ENCODE measurements at places on chromosomes 6 and 20. TPM values are rescaled to one million over a fixed set of nuclear protein-coding genes. Genes with fewer than 3 reads are reported as not detected.
A peak's percentile ranks its signal among the peaks of the same experiment; 100 is the strongest.

DNA sequence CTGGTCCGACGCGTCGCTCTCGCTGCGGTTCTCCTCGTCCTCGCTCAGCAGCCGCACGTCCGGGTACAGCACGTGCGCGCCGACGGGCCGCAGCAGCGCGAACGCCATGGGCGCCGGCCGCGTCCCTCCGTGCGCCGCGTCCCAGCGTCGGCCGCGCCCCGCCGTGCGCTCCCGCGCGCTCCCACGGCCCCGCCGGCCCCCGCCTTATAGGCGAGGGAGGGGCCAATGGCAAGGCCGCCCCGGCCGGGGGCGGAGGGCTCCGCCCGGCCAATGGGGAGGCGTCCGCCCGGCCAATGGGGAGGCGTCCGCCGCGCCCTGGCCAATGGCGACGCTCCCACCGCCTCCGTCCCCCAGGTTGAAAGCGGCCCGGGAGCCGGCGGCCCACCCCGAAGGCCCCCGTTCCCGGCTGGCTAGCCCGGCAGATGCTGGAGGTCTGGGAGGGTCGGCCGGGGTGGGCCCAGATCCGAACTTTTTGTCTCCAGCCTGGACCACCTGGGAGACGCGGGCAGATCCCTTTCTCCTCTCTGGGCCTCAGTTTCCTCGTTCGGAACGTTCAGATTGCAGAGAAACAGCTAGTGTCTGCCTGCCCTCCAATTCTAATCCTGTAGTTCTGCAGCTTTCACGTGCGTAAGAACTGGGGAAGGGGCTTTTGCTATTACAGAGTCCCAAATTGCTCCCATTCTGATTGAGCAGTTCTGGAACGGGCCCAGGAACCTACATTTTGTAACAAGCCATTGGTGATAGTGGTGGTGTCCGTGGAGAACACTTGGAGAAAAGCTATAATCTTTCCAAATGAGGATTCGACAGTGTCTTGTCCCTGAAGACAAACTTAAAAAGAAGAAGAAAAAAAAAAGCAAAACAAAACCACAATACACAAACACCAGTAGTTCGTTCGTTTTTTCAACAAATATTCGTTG lies at the start of gene TCF15:
TCF15 (minus strand) TSS at position 180 of the 917 bp plus-strand sequence; CDS start at position 108, 72 bp downstream.
- H3K27me3 ChIP-seq, result peaks cover 67% of the 10 kb centered on the region
- DNase-seq, result peak; percentile 87
- peak within 1 kb of the TSS; percentile 40 for H3K4me3 ChIP-seq
- no peaks in the 10 kb centered on the region for H3K36me3 ChIP-seq
- H3K27ac ChIP-seq, result no peak within 1 kb of the TSS

- H3K27ac ChIP-seq, result no peak overlapping the region
- no peaks in the 10 kb centered on the region for H3K27me3 ChIP-seq
- H3K36me3 ChIP-seq, result no peaks in the 10 kb centered on the region
- H3K4me1 ChIP-seq, result no peaks in the 10 kb centered on the region
These were observed 188.2 kb upstream of the ASCC3 start for GRCh38 chr6:101069191-101069795.

SLC2A10 gene
- total RNA-seq, result 9.2 TPM

DNA sequence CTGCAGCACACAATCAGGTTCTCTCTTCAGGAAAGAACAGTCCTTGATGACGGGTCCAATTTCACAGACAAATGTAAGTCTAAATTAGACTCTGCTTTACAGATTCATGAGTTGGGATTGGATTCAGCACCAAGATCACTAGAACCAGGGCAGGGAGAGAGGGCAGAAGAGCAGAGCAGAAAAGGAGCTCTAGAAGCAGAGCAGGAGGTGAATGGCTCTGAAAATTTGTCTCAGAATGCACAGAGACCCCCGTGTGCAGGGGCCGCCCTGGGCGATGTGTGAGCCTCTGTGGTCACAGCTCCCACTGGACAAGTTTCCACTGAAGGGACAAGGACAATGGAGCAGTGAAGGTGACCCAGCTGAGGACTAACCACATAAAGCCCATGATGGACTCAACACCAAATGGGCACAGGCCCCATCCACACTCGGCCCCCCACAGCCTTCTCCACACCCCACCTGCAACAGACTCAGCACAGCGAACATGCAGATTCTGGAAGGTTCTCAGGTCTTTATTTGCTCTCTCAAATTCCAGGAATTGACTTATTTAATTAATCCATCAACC lies 3.5 kb downstream of the HLA-B start:
- no peaks in the 10 kb centered on the region for H3K4me1 ChIP-seq
- no peak overlapping the region for H3K27ac ChIP-seq
- H3K4me3 ChIP-seq, result no peak overlapping the region
- DNase-seq, result no peak
- peaks cover 29% of the 10 kb centered on the region for H3K27me3 ChIP-seq

EBF4 gene
- total RNA-seq, result 1.9 TPM

DNA sequence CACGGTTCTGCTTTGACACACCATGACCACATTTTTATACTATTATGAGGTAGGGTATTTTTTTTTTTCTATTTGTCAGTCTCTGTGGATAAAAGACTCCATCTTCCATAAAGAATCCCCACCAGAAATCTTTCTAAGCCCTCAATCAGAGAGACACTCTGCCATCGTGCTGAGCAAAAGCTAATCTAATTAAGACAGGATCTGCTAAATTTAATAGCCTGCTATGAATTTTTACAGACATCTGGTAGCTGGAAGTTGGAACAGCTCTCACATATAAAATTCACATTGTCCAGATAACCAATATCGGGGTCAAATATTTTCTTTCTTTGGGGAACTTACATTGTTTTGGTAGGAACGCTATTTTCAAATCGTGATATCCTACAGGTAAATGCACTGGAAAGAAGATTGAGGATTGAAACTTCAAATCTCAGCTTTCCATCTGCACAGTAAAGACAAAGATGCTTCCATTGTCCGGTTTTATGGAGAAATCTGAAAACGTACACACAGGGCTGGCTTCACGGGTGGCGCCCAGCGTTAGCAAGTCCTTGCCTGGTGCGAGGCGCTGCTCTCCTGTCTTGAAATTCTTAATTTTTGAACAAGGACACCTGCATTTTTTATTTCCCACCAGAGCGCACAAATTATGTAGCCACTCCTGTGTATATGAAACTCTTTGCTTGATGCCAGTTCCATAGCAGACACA lies 573.8 kb upstream of the NOX3 start:
- H3K4me1 ChIP-seq, result no peaks in the 10 kb centered on the region
- H3K27ac ChIP-seq, result no peak overlapping the region
- no peak for DNase-seq
- H3K27me3 ChIP-seq, result no peaks in the 10 kb centered on the region

GRCh38 chr6:138795809-138796603 lies at the start of gene ECT2L:
Gene ECT2L (plus strand): TSS chr6:138796087. CDS start chr6:138813275, 17,188 bp downstream.
- DNase-seq, result peak; percentile 81
- H3K4me1 ChIP-seq, result peaks cover 12% of the 10 kb centered on the region
- H3K27ac ChIP-seq, result no peak within 1 kb of the TSS
- peaks cover 24% of the 10 kb centered on the region for H3K27me3 ChIP-seq

DNA sequence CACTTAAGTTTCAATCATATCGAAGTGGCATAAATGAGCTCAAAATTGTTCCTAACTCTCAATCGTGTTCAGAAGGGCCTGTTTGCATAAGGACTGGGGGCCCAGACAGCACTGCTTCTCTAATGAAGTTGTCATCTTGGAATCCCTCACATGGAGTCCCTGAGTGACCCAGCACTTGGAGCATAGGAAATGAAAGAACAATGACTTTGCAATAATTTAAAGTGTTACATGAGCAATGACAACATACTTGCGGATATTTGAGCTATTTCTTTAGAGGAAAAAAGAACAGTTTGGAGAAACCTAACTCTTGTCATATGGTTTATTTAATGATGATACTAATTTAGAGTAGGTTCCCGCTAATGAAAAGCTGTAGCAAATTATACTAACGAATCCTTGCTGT lies 239.9 kb downstream of the TSHZ2 start:
- no peak overlapping the region for H3K4me3 ChIP-seq
- H3K27ac ChIP-seq, result no peak overlapping the region
- DNase-seq, result no peak
- H3K36me3 ChIP-seq, result no peaks in the 10 kb centered on the region

STK4 gene
- 32.7 TPM for total RNA-seq

DNA sequence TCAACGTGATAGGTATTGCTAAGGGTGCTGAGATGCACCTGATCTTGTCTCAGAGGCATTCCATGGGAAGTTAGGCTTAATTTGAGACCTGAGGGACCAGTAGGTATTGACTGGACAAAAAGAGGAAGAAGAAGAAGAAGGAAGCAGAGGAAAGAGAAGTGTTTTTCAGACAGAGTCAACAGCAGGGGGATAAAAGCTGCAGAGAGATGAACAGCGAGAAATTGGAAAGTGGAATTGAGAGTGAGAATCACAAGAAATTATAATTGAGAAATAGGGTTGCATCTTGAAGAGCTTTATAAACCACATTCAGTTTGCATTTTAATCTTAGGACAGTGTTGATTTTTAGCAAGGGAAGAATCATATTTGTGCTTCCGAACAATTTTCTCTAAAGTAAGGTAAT lies 254.0 kb downstream of the CD83 start:
- peaks cover 10% of the 10 kb centered on the region for H3K4me1 ChIP-seq
- H3K27me3 ChIP-seq, result no peaks in the 10 kb centered on the region
- no peak overlapping the region for H3K27ac ChIP-seq
- H3K4me3 ChIP-seq, result no peak overlapping the region
- H3K36me3 ChIP-seq, result no peaks in the 10 kb centered on the region

GRCh38 chr6:75493400-75494064 lies at the start of gene FILIP1:
Gene FILIP1 (minus strand): TSS chr6:75493800. CDS start chr6:75414972, 78,828 bp downstream.
- peak within 1 kb of the TSS; percentile 64 for H3K27ac ChIP-seq
- H3K27me3 ChIP-seq, result no peaks in the 10 kb centered on the region
- peak; percentile 72 for DNase-seq
- H3K4me1 ChIP-seq, result peaks cover 22% of the 10 kb centered on the region
- H3K36me3 ChIP-seq, result no peaks in the 10 kb centered on the region

DNA sequence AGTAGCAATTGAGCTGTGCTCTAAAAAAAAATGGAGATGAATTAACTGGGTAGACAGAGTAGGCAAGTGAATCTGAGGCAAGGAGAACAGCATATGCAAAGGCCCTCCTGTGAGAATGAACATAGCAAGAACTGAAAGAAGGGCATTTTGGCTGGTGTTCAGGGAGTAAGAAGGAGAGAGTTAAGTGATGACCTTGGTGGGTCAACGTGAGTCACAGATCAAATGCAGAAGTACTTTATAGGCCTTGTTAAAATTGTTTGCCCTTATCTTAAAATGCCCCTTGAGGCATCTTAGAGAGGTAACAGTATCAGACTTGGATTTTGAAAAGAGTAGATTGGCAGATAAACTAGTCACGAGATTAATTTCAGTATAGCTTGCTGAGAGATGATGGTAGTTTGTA lies 24.5 kb downstream of the NDUFAF5 start:
- H3K4me3 ChIP-seq, result no peak overlapping the region
- H3K27me3 ChIP-seq, result no peaks in the 10 kb centered on the region
- peaks cover 6% of the 10 kb centered on the region for H3K36me3 ChIP-seq
- no peak overlapping the region for H3K27ac ChIP-seq

DNA sequence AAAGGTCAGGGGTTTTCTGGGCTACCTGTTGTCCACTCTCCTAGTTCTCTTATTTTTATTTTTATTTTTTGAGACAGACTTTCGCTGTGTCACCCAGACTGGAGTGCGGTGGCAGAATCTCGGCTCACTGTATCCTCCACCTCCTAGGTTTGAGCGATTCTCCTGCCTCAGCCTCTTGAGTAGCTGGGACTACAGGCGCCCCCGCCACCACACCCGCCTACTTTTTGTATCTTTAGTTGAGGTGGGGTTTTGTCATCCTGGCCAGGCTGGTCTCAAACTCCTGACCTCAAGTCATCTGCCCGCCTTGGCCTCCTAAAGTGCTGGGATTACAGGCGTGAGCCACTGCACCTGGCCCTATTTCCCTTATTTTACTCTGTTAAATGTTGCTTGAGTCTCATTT lies 149.0 kb downstream of the EYA4 start:
- no peak overlapping the region for H3K4me3 ChIP-seq
- no peak overlapping the region for H3K27ac ChIP-seq
- DNase-seq, result no peak
- no peaks in the 10 kb centered on the region for H3K36me3 ChIP-seq
- peaks cover 16% of the 10 kb centered on the region for H3K4me1 ChIP-seq

DNA sequence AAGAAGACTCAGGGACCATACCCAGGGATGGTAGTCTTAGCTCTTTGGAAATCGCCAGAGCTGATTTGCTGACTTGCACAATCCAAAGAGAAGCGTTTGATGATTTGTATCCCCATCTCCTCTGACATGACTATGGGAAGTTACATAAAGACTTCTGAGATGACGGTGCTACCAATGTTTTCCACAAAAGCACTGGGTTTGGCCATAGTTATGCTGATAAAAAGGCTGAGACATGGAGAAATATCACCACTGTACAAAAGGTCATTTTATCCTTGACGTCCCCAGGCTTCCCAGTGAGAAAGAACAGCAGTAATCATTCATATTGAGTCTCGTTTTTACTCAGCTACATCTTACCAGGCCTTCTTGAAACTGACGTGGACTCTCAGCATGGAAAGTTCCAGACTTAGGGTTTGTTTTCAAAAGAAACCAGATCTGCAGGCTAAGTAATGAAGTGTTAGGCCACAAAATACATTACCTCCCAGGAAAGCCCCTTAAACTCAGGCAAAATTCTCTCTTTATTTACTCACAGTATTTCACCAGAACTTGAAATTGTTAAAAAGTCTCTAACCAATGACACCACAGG lies 370.3 kb upstream of the JARID2 start:
- H3K36me3 ChIP-seq, result no peaks in the 10 kb centered on the region
- H3K27ac ChIP-seq, result no peak overlapping the region
- no peak overlapping the region for H3K4me3 ChIP-seq
- DNase-seq, result no peak

- H3K27me3 ChIP-seq, result no peaks in the 10 kb centered on the region
- H3K36me3 ChIP-seq, result no peaks in the 10 kb centered on the region
- no peak for DNase-seq
- no peak overlapping the region for H3K27ac ChIP-seq
- H3K4me1 ChIP-seq, result no peaks in the 10 kb centered on the region
These were observed 20.9 kb upstream of the VNN1 start for GRCh38 chr6:132734694-132735236.

GRCh38 chr6:110329348-110329713 lies 28.8 kb downstream of the METTL24 start:
- H3K4me1 ChIP-seq, result peaks cover 21% of the 10 kb centered on the region
- no peak overlapping the region for H3K27ac ChIP-seq
- no peaks in the 10 kb centered on the region for H3K27me3 ChIP-seq
- no peak overlapping the region for H3K4me3 ChIP-seq
- no peak for DNase-seq
- no peaks in the 10 kb centered on the region for H3K36me3 ChIP-seq

ARFGEF3 gene
- total RNA-seq, result 3.2 TPM

TINAG gene
- total RNA-seq, result not detected

SCUBE3 gene
- 11.4 TPM for total RNA-seq

GRCh38 chr20:36653456-36653855 lies 7.5 kb upstream of the SLA2 start:
- no peak overlapping the region for H3K27ac ChIP-seq
- no peak overlapping the region for H3K4me3 ChIP-seq
- no peak for DNase-seq

GLP1R gene
- total RNA-seq, result 1.3 TPM
